ENCODE measurements at places on chromosomes 6 and 20. TPM values are rescaled to one million over a fixed set of nuclear protein-coding genes. Genes with fewer than 3 reads are reported as not detected.

- H3K4me1 ChIP-seq: no peaks in the 10 kb centered on the region
- H3K27ac ChIP-seq: no peak overlapping the region
- DNase-seq: no peak
These were observed 56.8 kb upstream of the FABP7 start for GRCh38 chr6:122722746-122723145.

DNA sequence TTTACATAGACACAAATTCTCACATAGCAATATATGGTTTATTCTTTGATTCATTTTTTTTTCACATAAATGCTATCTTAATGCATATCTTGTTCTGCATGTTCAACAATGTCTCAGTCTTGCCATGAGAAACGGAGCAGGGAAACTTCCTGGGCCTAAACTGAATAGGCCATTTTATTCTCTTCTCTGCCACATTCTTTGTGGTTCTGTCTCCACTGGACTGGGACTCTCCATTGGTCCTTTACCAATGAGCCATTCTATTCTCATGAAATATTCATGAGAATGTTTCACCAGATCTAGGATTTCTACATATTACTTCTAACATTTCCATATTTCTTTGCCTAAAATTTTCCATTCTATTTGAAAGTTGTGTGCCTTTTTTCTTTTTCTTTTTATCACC, 42.8 kb downstream of the LAMA2 start:
- H3K4me3 ChIP-seq: no peak overlapping the region
- DNase-seq: no peak
- no peaks in the 10 kb centered on the region for H3K36me3 ChIP-seq
- no peaks in the 10 kb centered on the region for H3K27me3 ChIP-seq
- no peak overlapping the region for H3K27ac ChIP-seq

HAO1 gene
- total RNA-seq: not detected

OR12D3 gene
- 0.19 TPM for total RNA-seq

RNF217 gene
- 48.0 TPM for total RNA-seq
